ENCODE measurements at places on chromosomes 3 and 15.
A peak's percentile ranks its signal among the peaks of the same experiment; 100 is the strongest.

GRCh38 chr3:25728101-25728500, 55.1 kb downstream of the NGLY1 start:
- DNase-seq: no peak
- no peaks in the 10 kb centered on the region for H3K36me3 ChIP-seq
- no peak overlapping the region for H3K27ac ChIP-seq

DNA sequence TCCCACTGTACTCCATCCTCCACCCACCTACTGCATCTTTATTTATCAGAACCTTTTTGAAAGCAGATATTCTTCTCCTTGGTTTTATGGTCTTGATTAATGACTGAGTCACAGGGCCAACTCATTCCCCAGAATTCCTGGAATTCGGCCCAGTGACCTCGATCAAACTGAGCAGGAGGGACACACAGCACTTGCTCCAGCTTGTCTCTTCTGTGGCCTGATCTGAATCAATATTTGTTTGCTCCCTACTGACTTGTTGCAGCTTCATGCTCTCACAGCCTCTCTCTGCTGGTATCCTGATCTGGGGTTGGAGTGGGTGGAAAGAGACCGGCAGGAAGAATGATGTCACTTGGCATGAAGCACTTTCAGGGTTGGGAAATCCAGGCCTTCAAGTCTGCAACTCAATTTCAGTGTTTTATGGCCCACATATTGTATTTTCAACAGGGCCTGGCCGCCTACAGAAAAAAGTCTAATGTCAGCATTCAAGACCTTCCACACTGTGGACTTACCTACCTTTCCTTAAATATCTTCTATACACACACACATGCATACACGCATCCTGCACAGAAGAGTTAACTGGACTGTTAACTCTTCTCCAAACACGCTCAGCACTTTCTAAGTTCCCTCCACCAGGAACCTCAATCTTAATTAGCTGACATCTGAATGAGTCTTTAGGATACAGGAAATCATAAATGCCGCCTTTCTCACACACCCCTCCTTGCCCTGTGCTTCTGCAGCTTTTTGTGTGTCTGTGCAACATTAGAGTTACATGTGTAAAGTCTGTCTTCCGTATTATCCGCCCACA, 4.6 kb downstream of the ANXA2 start:
- peak; percentile 90 for DNase-seq
- H3K36me3 ChIP-seq: no peaks in the 10 kb centered on the region
- peaks cover 73% of the 10 kb centered on the region for H3K4me1 ChIP-seq

GRCh38 chr3:165749821-165750220, 87.4 kb downstream of the BCHE start:
- H3K4me3 ChIP-seq: no peak overlapping the region
- no peaks in the 10 kb centered on the region for H3K27me3 ChIP-seq
- no peaks in the 10 kb centered on the region for H3K36me3 ChIP-seq
- no peak for DNase-seq

- peak overlapping the region; percentile 71 for H3K27ac ChIP-seq
- no peak for DNase-seq
- no peak overlapping the region for H3K4me3 ChIP-seq
- peaks cover 17% of the 10 kb centered on the region for H3K4me1 ChIP-seq
Observed at GRCh38 chr3:45165497-45166283, 19.5 kb upstream of the CDCP1 start.

- no peak overlapping the region for H3K4me3 ChIP-seq
- H3K27ac ChIP-seq: no peak overlapping the region
- no peak for DNase-seq
- no peaks in the 10 kb centered on the region for H3K4me1 ChIP-seq
Observed at GRCh38 chr3:168398371-168399025, 302.8 kb upstream of the GOLIM4 start.
